ENCODE measurements at places on chromosomes 6 and 20.

DNA sequence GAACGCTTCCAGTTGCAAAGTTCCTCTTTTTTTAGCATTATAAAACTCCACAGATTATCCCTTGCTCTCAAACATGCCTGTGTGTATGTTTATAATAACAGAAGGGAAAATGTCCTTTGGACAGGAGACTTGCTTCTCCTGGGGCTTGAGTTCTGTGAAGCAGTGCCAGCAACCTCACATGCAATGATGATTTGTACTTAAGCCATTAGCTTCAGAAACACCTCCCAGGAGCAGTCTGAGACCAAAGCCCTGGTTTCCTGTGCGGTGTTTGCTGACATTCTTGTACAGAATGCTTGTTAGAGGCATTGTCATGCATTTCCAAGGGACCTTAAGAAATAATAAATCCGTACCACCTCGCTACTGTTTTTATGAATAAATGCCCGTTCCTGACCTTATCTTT is 752.8 kb downstream of the CBLN4 start:
- DNase-seq, result no peak

DNA sequence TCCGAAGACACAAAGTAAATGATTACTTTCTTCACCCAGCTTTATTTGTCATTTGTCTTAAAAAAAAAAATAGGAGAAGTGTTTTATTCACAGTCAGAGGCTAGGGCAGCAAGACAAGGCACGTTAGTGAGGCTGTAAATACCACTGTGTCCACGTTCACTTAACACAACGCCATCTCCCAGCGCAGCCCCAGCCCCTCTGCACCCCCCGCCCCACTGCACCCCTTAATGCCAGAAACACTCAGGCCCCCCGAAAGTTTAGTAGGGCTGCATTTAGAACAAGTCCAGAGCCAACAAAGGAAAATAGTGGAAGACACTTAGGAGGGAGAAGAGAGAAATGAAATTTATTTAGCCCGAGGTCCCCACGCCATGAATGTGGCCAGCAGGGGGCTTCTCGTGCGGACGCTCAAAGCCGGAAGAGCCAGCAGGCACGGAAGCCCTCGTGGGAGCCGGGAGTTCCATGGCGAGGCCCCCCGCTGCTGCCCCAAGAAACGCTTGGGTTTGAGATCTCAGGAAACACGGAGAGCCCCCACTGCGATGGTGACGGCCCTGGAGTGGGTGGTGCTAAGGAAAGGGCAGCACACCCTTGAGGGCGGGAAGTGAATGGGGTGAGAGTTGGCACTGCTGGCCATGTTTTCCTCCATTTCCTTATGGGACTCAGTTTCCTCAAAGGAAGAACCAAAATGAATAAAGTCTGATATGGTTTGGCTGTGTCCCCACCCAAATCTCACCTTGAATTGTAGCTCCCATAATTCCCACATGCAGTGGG is 50.2 kb downstream of the IYD start:
- DNase-seq, result peak; percentile 73

DNA sequence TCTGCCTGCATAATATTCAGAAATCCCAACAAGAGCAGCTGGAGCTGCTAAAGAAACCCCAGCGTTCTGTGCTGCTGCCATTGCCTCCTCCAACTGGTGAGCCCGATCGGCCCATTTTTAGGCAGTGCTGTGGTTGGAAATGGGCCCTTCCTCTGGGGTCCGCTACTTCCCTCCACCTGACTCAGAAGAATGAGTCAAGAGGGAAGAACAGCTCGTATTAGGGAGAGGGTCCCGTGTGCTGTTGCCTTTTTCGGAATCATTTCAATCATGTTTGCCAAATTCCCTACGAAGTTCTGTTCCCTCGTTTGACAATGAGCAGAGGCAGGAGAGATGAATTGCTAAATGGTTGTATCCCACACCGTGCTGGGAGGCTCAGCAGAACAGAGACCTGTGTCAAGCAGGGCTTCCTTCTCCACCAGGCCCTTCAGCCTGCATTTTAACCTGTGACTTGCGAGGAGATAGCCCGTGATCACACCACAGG is 38.4 kb downstream of the THBS2 start:
- no peak for DNase-seq

DNA sequence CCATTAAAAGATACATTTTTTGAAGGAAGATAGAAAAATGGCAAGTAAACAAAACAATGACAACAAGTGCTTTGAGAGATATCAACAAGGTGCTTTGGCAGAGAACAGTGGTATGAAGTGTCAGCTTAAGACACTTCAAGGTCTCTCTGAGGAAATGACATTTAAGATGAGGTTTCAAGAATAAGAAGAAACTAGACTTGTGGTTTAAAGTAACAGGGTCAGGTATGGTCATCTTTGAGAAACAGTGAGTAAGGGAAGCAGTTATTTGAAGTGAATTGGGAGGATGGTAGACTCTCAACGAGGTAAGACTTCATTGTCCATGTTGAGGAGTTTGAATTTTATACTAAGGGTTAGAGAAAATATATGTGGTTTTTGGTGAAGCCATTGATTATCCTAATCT is 77.8 kb downstream of the SYCP2L start:
- DNase-seq, result no peak

- peak; percentile 84 for DNase-seq
Measured at GRCh38 chr20:33663161-33664084, 1.3 kb downstream of the C20orf144 start.

DNA sequence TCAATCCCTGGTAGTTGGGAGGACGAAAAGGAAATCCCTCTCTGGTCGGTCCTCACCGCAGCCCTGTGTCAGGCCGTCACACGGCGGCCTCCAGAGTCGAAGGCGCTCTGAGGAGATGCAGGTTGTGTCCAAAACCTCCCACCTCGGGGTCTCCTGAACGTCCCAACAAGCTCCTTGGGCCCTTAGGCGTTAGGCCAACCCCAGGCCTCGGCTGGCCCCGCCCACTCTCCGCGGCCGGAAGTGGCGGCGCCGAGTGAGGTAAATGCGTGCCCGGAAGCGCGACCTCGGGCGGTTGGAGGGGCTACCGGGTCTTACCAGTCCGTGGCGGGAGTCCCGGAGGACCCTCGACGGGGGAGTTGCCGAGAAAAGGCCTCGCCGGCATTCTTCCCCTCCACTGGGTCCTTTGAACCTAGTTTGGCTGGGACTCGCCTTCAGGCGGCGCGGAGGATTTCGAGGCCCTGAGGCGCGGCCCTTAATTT is at the start of gene TDRD6:
TDRD6 (plus strand) TSS at position 267 of the 479 bp plus-strand sequence. CDS start 244 bp downstream, outside the sequence.
- no peak for DNase-seq

GRCh38 chr20:53395188-53395923 is 198.3 kb downstream of the ZNF217 start:
- no peak for DNase-seq

DNA sequence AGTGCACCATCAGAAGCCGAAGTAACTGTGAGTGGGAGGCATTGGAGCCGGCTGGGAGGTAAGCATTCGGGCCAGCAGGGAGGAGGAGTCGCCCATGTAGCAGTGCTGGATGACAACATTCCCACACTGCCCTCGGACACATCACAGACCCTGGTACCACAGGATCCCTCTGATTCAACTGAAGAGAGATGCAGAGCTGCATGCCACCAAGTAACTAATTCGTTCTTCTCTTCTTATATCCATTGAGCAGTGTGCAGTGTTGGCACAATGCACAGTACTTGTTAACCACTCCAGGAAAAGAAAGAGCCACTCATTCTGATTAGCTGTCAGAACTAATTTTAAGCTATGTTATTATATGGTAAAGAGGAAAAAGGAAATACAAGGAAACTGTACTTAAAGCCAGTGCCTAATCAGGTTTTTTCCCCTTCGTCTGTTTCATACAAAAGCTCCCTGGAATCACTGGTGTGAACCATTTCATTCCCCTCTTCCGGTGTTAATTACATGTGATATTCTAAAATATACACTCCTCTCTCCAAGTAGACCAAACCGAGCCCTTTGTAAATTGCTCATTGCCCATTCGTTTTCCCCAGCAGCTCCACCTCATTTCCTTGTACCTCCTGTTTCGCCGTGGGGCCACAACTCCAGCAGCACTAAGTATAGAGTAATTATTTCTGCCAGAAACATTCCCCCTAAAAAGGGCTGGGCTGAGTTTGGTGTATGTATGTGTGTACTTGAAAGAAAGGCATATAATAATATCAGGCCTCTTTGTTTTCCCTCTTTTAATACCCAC is 32.4 kb upstream of the ADTRP start:
- DNase-seq, result no peak

GRCh38 chr6:142378138-142378875 is 76.5 kb downstream of the ADGRG6 start:
- no peak for DNase-seq

DNA sequence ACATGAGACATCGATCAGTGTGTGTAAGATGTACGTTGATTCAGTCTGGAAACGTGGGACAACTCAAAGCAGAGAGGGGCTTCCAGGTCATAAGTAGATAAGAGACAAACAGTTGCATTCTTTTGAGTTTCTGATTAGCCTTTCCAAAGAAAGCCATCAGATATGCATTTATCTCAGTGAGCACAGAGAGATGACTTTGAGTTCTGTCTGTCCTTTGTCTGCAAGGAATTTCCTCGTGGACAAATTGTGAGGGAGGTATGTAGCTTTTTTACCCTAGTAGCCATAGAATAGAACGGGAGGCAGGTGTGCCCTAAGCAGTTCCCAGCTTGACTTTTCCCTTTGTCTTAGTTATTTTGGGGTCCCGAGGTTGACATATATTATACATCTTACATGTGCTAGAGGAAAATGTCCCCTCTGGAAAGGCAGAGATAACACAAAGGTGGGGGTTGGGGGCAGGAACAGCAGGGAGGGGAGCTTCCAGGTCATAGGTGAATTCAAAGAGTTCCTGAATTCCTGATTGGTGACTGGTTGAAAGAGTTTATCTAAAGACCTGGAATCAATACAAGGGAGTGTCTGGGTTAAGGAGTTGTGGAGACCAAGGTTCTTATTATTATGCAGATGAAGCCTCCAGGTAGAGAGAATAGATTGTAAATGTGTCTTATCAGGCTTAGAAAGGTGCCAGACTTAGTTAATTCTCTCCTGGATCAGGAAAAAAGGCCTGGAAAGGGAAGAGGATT is 237.0 kb downstream of the NFATC2 start:
- DNase-seq, result no peak

- DNase-seq, result no peak
Measured at GRCh38 chr6:111406200-111406721, 76.8 kb downstream of the REV3L start.

DNA sequence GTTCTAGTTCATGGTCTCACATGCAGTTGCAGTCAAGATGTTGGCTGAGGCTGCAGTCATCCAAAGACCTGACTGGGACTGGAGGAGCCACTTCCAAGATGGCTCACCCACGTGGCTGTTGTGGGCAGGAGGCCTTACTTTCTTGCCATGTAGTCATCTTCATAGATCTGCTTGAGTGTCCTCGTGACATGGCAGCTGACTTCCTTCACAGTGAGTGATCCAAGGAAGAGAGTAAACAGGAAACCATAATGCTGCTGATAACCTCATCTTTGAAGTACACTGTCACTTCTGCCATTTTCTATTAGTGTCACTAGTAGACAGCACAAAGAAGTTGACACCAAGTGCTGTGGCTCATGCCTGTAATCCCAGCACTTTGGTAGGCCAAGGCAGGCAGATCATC is 40.1 kb upstream of the AKIRIN2 start:
- DNase-seq, result no peak

DNA sequence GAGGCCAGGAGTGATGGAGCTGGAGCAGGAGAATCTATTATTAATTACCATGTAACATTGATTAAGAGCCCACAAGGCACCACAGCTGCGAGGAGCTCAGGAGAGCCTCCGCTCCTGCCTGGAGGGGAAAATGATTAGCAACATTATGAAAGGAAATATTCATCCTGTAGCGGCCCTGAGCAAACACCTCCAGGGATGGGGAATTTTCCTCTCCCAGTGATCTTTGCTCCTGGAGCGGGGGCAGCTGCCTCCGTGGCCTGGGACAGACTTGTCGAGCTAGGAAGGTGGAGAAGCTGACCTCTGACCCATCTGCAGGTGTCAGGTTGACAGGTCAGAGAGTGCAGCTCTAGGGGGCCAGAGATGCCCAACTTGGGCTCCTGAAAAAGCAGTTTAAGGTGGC is 40.1 kb upstream of the SIRPA start:
- no peak for DNase-seq

- no peak for DNase-seq
Measured at GRCh38 chr6:158923805-158924498, 76.0 kb downstream of the RSPH3 start.

GRCh38 chr6:128558021-128558420 is 37.6 kb upstream of the PTPRK start:
- no peak for DNase-seq

GRCh38 chr20:32098786-32099185 is 10.7 kb upstream of the TM9SF4 start:
- DNase-seq, result no peak

Measured in HT-29 (cell line).